NCI-H446 (cell line): ENCODE measurements at places on chromosomes 7 and 10.

- DNase-seq: no peak
Measured at GRCh38 chr10:44458671-44459413, 73.9 kb upstream of the CXCL12 start.

GRCh38 chr10:50210876-50211275 lies 40.4 kb downstream of the ASAH2 start:
- DNase-seq: no peak

- no peak for DNase-seq
Measured at GRCh38 chr10:122541541-122542002, 19.0 kb upstream of the DMBT1 start.

- no peak for DNase-seq
Measured at GRCh38 chr7:19558527-19558926, 150.3 kb downstream of the POLR1F start.

DNA sequence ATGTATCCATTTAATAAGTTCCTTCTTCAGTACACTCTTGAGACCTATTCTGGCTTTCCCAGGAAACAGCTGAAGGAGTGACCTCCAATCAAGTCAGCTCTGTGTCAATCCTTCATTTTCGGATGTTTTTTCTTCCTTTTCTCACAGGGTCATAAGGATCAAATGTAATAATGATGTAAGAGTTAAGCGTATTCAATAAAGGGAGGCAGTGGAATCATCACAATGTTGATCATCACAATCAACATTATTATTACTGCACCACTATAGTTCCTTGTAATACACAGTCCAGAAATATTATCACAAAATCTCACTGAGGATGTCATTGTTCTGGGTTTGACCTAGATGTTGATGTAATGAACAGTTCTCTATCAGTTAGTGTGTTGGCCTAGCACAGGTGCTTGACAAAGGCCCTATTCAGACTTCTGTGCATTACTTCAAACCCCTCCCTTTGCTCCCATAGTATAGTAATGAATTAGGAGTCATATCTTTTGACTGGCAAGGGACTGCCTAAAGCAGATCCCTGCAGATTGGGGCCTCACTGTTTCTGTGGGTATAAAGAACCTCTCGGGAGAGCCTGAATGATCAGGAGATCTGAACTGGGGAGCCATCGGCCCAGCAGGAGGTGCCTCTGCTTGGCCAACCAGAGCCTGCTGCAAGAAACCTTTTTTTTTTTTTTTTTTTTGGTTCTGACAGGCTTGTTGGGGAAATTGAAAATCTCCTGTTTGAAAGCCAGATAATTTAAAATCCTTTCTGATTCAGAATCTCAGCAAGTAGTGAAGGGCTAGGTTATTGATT lies 100.6 kb downstream of the KAT6B start:
- no peak for DNase-seq

DNA sequence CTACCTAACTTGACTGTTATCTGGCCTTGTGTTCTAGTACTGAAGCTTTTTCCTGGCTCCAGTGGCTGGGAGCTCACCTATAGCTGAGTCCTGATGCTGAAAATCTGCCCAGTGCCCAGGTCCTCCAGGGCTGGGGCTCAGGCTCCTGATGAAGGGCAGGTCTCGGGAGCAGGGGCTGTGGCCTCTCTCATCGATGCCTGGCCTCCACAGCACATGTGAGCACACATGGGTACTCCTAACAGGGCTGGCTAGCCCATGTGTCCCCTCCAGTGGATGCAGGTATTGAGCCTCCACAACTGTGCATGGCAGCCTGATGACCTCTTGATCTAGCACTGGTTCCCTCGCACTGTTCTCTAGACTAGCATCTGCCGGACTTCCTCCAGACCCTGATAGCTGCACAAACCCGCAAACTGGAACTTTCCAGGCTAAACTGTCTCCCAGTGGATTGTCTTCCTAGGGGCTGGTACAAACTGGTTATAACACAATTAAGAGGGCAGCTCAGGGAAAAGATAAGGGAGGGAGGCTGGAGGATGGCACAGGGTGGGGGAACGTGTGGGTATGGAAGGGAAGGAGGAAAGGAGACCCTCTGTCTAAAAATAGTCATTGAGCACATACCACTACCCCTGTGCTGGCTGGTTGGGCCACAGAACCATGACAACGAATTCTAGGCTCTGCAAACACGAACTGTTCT lies 35.1 kb downstream of the PLAC9 start:
- no peak for DNase-seq

DNA sequence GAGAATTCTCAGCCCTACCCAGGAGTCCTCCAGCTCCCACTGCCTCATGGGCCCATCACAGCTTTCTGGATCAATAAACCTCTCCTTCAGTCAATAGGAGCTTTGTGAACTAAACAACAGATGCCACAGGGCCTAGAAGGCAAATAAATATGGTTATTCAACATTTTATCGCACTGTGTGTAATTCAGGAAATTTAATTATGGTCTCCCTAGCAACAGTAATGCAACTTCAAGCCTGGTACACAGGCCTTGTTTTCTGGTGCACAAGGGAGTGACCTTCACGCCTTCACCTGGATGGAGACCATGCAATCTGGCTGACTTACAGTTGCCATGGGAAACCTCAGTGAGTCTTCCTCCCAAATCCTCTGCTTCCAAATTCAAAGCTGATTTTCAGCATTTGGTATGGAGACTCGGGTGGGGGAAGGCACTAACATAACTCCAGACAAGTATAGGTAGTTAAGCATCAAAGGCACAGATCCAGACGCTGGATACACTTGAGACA lies 441.0 kb upstream of the NPVF start:
- DNase-seq: peak; percentile 23

- DNase-seq: no peak
Measured at GRCh38 chr7:2814946-2815874, 28.9 kb downstream of the GNA12 start.

DNA sequence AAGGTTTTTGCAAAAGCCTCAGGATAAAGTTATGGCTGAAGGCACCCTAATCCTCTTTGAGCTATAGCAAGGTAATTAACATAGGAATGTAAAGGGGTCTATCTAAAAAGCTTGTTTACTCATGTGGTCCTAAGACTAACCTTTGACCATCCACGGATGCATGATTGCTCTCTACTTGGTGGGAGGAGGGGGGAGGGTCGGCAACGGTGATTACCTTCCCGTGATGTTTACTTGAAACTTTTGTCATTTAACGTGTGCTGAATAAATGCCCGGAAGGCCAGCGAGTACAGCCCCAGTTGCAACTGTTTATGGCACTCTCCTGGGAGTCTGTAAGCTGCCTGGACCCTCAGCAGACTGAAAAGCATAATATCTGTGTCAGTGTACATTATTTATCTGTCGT lies 78.9 kb upstream of the GPR22 start:
- DNase-seq: no peak

- no peak for DNase-seq
Measured at GRCh38 chr10:2933071-2933470, 134.3 kb upstream of the PFKP start.

DNA sequence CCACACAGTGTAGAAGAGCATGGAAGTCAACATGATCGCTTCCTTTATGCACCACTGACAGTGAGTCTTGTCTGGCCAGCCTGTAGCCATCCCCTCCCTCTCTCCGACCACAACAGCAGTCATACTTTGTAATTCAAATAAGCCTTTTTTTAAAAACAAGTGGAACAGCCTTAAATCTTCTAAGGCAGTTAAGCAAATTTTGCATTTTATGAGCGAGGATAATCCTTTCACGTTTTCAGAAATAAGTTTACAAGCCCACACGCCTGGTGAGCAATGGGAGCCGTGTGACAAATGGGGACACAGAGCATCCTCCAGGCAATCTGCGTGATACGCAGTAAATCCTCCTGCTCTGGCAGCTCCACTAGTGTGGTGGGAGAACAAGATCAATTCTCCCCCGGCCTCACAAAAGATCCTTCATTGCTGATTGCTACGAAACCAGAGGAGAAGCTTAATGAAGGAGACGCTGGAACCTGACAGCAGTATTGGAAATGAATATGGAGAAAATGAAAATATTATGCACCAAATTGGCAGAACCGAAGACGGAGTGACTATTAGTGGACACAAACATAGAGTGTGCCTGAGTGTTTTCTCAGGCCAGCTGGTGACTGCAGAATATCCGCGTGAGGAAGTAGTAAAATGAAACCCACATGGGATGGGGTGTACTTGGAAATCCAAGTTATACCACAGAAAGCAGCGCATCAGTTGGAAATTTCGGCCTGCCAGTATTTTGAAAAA lies 104.2 kb upstream of the CDCA7L start:
- DNase-seq: no peak

GRCh38 chr10:6202684-6203330 lies at the start of gene PFKFB3:
Gene PFKFB3 (plus strand): TSS chr10:6202932. CDS start chr10:6203261, 329 bp downstream.
- peak; percentile 57 for DNase-seq

- DNase-seq: no peak
Measured at GRCh38 chr10:114310346-114310745, 71.3 kb downstream of the VWA2 start.

- no peak for DNase-seq
Measured at GRCh38 chr10:70672165-70673042, at the start of gene ADAMTS14. Gene ADAMTS14 (plus strand): TSS chr10:70672506. CDS start chr10:70672803, 297 bp downstream.

- no peak for DNase-seq
Measured at GRCh38 chr7:151716323-151716722, 160.6 kb downstream of the PRKAG2 start.

DNA sequence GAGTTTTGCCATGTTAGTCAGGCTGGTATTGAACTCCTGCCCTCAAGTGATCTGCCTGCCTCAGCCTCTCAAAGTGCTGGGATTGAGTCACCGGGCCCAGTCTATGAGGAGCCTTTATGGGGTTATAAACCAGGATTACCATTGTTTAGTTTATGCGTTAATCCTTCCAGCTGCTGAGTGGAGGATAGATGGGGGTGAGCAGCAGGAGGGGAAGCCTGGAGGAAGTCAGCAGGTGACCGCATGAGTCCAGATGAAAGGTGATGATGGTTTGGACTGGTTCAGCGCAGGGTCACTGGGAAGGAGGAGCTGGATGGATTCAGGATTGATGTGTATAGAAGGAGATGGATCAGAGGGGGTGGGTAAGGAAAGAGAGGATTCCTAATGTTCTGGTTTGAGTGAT lies 197.1 kb downstream of the ADAM12 start:
- no peak for DNase-seq

DNA sequence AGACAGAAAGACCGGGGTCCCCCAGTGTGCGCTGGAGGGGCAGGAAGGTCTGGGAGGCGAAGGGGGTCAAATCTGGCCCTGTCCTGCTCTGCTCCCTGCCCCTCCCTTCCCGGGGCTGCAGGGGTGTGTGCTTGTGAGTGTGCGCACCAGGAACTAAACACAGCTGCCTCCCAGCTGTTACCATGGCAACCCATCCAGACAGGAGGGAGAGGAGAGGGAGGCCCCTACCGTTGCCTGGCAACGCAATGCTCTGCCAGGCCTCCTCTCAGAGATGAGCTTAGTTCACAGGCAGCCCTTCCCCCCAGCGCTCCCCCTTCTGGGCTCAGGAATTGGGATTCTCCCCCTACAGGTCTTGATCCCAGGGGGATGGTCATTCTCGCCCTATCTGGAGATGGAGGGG lies 6.1 kb downstream of the NYAP1 start:
- DNase-seq: peak; percentile 32

DNA sequence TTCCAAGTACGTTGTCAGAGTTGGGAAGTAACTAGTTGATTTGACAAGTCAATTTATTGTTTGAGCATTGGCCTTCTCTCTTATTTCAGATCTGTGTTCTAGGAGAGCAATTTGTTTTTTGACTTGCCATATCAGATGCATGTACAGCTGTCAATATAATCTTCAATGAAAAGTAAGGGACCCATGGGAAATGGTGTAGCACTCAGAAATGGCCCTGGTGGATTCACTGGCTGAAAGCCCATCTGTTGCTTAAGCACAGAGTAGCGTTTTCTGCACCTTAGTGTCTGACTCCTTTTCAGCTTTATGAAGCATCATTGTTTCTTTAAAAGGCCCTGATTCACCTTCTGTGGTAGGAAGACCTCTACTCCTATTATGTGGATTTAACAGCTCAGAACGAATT lies 10.2 kb downstream of the GARS1 start:
- no peak for DNase-seq

DNA sequence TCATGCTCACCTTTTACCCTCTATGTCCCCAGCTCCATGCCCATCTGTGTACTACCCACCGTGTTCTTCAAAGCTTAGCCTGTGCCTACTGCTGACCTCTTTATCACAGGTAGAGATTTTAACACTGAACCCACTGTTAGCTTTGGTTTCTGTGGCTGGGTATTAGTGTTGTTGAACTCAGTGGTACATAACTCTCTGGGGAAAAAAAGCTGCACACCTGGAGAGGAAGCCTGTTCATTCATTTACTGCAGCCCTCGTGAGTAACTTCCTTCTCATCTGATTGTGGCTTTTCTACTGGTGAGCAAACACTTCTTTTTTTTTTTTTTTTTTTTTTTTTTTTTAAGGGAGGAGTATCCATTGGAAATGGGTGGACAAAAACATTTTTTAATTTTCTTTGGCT lies 326.3 kb downstream of the CCSER2 start:
- DNase-seq: no peak

DNA sequence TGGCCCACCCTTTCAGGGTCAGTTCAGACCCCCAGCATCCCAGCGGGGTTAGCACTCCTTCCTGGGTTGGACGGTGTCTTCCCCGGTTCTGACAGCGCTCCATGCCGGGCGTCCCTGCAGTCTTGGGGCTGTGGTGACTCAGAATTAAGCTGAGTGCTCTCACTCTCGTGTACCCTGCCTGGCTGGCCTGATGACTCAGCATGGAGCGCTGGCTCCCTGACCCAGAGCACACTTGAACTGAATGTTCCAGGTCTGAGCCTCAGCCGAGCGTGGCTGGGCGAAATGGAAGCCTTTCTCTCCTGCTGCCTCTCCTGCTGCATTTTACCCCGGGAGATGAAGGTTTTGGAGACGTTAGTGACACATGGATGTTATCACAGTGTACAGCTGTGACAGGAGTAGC lies 7.1 kb downstream of the BAG3 start:
- DNase-seq: no peak
